ENCODE measurements at places on chromosomes 3 and 15. TPM values are rescaled to one million over a fixed set of nuclear protein-coding genes. Genes with fewer than 3 reads are reported as not detected.

DNA sequence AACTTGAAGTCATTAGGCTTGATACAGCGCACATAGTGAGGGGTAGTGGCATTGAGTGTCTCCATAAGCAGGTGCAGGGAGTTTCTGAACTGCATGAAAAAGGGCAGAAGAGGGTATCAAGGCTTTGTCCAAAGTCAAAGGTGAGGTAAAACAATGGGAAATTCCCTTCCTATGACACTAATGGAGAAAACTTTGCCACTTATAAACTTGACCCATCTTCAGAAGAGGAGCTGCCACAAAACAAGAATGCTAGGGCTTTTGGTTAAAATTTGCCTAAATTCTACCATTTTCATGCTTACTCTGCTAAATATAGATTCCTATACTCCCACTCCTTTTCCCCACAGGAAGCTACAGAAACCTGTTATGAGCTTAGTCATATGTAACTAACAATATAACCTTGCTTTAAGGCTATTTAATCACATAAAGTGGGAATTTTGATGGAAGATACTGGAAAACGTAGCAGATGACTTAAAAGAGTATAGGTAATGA, 87.5 kb upstream of the MYO5C start:
- DNase-seq: no peak

Gene TRIM59
- 8.7 TPM for total RNA-seq

Gene CCDC80
- 247 TPM for total RNA-seq

DNA sequence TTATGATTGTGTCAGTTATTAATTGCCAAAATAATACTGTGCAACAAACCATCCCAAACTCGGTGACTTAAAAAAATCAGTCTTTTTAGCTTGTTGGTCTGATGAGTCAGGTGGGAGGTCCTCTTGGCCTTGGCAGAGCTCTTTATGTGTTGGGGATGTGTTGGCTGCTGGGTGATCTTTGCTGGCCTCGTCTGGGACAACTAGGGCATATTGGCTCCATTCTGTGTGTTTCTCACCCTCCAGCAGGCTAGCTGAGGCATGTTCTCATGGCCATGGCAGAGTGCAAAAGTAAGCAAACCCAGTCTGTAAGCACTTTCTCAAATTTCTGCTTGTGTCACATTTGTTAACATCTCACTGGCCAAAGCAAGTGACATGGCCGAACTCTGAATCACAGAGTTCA, 251.6 kb downstream of the RPLP1 start:
- no peak for DNase-seq

Gene EHHADH
- 7.4 TPM for total RNA-seq

Gene ACSBG1
- total RNA-seq: not detected

Gene HGD
- total RNA-seq: 1.0 TPM

Data from left lung (tissue), 14 donors.